ENCODE measurements at places on chromosomes 5 and 9.

- no peak for DNase-seq
Observed at GRCh38 chr9:86669422-86669821, 277.9 kb downstream of the GAS1 start.

DNA sequence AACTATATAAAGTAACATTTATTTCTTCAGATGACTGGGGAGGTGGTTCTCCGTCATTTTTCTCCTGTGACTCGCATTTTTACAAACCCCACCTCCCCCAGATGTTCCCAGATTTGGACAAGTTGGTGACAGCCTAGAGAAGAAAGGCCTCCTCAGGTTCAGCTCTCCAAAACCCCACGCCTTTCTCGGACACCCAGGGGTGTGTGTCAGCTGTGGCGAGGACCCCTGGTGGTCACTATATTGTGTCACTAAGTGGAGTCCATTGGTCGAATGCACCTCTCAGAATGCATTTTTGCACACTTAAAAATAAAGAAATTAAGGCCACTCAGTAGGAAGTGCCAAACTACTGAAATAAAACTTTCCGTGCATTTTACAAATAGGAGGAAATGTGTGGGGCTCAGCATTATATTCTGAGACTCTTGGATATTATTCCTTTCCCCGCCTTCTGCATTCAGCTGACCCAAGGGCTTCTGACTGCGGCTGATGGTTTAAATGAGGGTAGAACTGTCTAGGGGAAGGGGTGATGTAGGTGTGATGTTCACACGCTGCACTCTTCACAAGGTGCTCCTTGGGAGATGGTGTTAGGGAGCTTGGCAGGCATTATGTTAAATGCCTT is 47.6 kb downstream of the ACO1 start:
- peak; percentile 40 for DNase-seq

DNA sequence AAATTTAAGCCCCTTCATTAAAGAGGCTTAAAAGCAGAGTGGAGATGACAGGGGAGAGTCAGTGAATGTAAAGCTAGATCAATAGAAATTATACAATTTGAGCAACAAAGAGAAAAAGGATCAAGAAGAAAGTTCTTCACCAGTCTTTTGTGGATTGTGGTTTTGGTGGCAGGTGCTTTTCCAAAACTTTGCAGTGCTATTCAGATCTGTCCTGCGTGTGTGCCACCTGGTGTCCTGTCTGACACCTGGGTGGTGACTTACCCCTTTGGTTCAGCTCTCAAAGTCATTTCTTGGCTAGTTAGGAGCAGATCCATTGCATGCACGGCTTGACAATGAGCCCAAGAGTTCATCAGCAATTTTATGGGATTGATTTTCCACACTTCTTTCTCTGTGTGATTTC is 69.4 kb downstream of the SREK1 start:
- no peak for DNase-seq

DNA sequence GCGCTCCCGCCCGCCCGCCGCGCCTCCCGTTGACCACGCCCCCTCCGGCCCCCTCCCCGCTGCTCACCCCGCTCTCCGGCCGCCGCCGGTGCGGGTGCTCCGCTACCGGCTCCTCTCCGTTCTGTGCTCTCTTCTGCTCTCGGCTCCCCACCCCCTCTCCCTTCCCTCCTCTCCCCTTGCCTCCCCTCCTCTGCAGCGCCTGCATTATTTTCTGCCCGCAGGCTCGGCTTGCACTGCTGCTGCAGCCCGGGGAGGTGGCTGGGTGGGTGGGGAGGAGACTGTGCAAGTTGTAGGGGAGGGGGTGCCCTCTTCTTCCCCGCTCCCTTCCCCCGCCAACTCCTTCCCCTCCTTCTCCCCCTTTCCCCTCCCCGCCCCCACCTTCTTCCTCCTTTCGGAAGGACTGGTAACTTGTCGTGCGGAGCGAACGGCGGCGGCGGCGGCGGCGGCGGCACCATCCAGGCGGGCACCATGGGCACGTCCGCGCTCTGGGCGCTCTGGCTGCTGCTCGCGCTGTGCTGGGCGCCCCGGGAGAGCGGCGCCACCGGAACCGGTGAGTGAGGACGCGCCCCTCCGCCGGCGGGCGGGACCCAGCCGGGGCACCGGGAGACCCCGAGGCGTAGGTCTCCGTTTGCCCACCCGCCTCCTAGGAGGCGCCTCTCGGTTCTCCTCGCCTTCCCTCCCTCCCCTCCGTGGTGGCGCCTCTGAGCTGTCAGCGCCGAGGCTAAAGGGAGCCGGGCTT is at the start of gene VLDLR:
Gene VLDLR, plus strand, starts transcription at position 66 of the 739 bp plus-strand sequence. Its CDS starts 403 bp downstream, at position 469.
- no peak for DNase-seq

DNA sequence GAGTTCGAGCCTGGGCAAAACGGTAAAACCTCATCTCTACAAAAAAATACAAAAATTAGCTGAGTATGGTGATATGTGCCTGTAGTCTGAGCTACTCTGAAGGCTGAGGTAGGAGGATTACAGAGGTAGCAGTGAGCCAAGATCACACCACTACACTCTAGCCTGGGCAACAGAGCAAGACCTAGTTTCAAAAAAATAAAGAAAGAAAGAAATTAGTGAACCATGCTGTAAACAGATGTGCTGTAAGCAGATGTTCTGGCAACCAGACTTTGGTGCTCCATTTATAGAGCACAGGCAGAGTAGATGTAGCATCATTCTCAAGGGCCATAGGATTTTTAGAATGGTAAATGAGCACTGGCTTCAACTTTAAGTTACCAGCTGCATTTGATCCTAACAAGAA is 115.4 kb downstream of the ST8SIA4 start:
- DNase-seq, result no peak

DNA sequence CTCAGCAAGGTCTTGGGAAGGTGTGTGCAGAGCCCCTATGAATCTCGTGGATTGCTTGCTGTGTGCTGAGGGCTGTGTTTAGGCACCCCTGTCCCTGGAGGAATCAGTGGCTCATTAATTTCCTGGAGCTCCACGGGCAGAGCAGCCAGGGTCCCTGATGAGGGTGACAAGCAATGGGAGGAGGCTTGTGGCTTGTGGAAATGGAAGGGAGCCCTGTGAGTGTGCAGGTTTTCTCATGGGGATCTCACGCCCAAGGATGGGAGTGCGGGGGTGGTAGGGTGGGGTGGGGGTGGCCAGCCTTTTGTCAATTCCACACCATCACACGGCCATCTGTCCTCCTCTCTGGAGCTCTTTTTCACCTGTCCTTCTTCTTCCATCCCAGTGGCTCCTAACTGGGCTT is 25.3 kb downstream of the PHF2 start:
- no peak for DNase-seq

DNA sequence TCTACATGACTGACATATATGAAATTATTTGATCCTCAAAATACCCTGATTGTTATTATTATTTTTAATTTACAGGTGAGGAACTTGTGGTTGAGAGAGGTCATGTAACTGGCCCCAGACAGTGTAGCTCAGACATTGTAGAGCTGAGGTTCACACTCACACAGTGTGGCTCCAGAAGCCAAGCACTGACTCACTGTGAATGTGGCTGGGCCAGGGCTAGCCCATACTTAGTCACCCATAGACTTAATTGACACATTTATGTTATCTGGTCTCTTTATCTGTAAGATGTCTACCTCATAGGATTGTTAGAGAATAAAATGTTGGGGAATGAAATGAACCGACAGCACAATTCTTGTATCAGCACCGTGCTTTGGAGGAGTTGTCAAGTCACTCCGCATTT is 24.9 kb upstream of the CCDC112 start:
- DNase-seq, result no peak

DNA sequence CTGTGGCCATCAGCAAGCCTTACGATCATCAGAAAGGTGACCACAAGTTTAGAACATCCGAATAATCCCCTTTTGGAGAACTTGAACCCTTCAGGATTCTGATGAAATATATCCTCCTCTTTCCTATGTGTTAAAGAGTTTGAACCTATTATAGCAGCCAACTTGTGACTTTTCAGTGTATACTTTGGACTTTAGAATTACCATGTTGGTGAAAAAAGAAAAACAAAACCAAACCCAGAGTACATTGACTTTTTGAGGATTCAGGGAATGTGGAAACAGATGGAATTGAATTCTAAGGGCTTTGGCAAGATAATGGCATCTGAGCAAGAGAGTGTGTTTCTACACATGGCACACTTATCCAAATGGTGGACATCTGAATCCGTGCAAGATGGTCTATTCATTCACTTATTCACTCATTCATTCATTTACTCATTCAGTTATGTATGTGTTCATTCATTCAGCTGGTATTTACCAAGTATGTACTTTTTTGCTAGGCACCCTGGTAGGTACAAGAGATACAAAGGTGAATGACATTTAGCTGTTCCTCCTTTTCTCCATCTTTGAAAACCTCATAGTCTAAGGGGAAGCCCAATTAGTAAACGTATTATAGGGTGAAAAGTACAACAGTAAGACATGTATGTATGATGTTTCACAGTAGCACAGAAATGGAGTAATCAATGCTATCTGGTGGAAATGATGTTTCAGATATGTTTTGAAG is 91.8 kb downstream of the PRDM6 start:
- DNase-seq, result no peak

DNA sequence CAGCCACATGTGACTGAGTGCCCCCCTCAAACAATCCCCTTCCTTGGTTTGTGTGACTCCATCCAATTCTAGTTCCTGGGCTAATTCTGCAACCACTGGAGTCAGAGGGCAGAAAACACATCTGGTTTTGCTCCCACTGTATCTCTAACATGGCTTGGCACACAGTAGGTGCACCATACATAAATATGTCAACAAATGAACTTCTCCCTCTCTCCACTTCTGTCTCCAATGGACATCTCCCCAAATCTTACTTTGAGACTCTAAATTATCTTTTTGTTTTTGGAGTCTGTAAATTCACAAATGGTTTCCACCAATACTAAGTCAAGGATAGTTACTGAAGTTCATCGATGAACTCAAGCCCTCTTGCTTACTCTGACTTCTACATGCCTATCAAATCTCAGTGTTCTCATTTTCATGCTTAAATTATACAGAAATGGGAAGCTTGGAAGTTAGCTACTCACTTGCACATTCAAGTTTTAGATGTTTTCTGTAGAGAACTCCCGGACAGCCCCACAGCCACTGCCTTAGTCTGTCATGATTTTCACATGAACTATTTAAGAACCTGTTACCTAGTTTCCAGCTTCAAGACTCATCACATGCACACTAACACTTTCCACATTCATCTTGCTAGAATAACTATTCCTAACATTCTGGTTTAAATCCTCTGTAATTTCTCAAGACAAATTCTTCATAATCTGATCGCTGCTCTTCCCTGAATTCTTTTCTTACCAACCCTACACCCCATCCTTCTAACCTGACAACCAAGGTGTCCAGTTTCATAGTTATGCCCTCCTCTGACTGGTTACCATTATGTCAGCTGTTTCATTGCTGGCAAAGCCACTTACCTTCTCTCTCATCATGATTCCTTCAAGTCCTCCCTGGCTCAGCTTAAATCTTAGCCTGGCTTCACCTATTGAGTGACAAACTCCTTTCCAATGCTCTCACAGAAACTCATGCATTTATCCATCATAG is 6.0 kb downstream of the RPL37 start:
- DNase-seq, result no peak

GRCh38 chr5:18745042-18745987 is 1111.1 kb downstream of the TAF11L14 start:
- DNase-seq, result peak; percentile 65

- no peak for DNase-seq
Observed at GRCh38 chr9:18928711-18929110, 104.3 kb downstream of the SAXO1 start.

GRCh38 chr9:114784721-114785279 is 21.0 kb downstream of the TNFSF15 start:
- DNase-seq, result no peak

GRCh38 chr5:157328277-157328912 is 62.5 kb downstream of the CYFIP2 start:
- DNase-seq, result peak; percentile 75

- no peak for DNase-seq
Observed at GRCh38 chr5:6716629-6717149, 3.5 kb downstream of the TENT4A start.

DNA sequence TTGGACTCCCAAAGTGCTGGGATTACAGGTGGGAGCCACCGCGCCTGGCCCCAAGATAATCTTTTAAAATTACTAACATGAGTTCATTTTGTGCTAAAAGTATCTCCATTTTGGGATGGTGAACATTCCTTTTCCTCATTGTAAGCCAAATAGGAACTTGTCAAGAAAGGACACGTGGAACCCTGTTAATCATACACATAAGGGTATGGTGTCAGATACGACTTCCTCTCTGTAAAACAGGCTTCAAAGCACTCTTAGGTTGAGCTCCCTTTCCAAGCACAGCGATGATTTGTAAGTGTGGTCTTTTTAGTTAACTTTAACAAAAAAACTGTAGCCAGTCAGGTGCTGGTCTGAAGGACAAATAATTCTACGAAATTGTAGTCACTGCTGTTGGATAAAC is 132.7 kb downstream of the UNC13B start:
- no peak for DNase-seq

DNA sequence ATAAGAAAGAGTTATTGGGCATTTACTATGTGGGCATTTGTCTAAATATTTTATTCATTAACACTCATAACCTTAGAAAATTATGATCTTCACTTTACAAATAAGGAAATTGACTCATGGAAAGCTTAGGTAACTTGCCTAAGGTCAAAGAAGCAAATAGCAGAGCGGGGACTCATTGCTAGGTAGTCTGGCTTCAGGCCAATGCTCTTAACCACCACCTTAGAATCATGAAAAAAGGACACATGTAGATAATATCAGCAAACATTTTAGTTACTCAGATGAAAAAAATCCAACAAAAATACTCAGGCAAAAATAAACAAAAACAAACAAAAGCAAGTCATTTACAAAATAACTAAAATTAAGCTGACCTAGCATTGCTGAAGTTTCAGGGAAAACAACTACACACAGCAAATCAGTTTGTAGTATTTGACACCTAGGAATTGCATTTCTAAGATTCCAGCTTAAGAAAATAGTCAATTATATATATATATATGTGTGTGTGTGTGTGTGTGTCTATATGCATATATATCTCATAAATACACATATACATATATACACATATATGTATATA is 166.0 kb downstream of the HMHB1 start:
- DNase-seq, result no peak

DNA sequence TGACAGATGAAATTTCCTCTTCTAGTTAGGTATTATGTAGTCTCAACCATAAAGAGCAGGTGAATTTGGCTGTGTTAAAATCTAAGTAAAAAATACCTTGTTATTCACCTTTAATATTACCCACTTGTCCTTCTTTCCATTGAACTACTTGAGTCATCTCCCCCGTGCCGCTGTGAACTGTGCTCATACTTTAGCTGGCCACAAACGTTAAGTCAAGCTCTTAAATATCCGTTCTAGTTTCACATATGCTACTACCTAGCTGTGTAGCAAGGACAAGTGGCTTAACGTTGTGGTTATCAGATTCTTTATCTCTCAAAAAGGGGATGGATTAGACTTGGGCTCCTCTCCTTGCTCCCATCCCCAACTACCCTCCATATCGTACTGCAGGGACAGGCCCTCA is 110.4 kb downstream of the EFNA5 start:
- DNase-seq, result no peak

DNA sequence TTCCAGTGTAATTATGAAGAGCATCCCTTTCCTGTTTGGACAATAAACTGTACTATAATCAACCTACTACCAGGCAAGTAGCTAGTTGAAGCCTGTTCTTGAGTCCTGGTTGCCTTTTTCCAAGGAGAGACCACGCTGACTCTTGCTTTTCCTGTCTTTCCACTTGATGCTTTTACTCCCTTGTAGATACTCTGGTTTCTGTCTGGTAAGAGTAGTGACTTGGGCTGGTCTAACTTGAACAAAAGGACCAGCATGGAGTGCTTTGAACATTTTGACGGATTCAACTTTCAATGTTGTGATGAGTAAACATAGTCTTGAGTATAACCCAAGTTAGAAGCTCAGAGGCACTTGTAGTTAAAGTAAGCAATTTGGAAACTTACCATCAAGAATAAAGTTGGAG is 464.3 kb downstream of the GADD45G start:
- DNase-seq, result no peak

- no peak for DNase-seq
Observed at GRCh38 chr5:37658440-37658839, 181.4 kb downstream of the GDNF start.

All from CD4-positive, alpha-beta T cell treated with Interleukin-12 subunit alpha and Interleukin-12 subunit beta, for 1 hour (primary cell).